ENCODE measurements at places on chromosomes 6 and 20.

DNA sequence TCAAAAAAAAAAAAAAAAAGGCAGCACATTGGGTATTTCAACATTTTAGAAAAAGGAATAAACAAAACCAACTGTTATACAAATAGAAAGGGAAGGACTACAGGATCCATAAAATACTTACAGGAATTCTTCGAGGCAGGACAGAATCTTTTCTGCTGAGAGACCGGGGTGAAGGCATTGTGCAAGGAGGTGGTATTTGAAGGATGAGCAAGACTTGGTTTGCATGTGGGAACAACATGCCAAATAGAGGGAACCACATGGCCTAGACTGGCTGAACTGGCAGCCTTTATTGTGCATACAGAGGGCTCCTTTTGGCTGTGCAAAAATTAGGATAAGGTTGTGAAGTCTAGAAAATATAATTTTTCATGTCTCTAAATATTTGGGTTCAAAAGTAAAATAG is 62.9 kb downstream of the SCAND1 start:
- no peak overlapping the region for H3K4me3 ChIP-seq
- H3K27me3 ChIP-seq = no peaks in the 10 kb centered on the region
- no peak overlapping the region for H3K27ac ChIP-seq
- H3K4me1 ChIP-seq = peaks cover 20% of the 10 kb centered on the region
- DNase-seq = no peak
- peaks cover 27% of the 10 kb centered on the region for H3K36me3 ChIP-seq

- no peak overlapping the region for H3K4me3 ChIP-seq
- H3K27me3 ChIP-seq = peaks cover 4% of the 10 kb centered on the region
- peaks cover 12% of the 10 kb centered on the region for H3K4me1 ChIP-seq
- no peak overlapping the region for H3K27ac ChIP-seq
- no peaks in the 10 kb centered on the region for H3K36me3 ChIP-seq
- DNase-seq = no peak
Observed at GRCh38 chr6:137637121-137637520, 142.9 kb upstream of the OLIG3 start.

- H3K27ac ChIP-seq = no peak overlapping the region
Observed at GRCh38 chr20:52473186-52473585, 281.6 kb upstream of the ZFP64 start.

DNA sequence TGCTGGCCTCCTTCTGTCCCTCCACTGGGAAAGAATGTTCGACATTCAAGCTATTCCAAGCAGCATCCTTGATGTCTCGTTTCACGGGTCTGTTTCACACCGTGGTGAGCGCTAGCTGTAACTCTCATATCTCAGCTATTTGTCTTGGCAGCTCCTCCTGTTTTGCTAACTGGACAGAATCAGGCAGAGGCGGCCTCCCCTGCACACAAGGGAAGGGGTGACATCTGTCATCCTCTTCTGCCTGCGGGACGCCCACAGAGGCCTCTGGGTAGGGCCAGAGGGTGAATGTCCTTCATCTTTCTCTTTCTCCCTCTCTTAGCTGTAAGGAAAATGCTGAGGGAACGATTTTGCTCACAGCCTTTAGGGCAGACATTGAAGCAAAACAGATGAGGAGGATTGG is 232.8 kb upstream of the GMDS start:
- peaks cover 6% of the 10 kb centered on the region for H3K27me3 ChIP-seq
- no peaks in the 10 kb centered on the region for H3K36me3 ChIP-seq
- no peak overlapping the region for H3K27ac ChIP-seq
- DNase-seq = no peak

DNA sequence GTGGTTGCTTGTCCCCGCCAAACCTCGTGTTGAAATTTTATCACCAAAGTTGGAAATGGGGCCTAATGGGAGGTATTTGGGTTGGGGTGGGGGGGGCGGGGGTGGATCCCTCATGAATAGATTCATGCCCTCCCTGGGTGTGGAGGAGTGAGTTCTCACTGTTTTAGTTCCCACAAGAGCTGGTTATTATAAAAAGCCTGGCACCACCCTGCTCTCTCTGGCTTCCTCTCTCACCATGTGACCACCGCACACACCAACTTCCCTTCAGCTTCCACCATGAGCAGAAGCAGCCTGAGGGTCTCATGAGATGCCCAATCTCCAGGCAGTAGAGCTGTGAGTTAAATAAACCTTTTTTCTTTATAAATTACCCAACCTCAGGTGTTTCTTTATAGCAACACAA is 111.3 kb downstream of the PRDM1 start:
- no peaks in the 10 kb centered on the region for H3K27me3 ChIP-seq
- H3K4me1 ChIP-seq = peaks cover 34% of the 10 kb centered on the region
- H3K27ac ChIP-seq = peak overlapping the region; percentile 63
- H3K36me3 ChIP-seq = peaks cover 34% of the 10 kb centered on the region
- DNase-seq = no peak

DNA sequence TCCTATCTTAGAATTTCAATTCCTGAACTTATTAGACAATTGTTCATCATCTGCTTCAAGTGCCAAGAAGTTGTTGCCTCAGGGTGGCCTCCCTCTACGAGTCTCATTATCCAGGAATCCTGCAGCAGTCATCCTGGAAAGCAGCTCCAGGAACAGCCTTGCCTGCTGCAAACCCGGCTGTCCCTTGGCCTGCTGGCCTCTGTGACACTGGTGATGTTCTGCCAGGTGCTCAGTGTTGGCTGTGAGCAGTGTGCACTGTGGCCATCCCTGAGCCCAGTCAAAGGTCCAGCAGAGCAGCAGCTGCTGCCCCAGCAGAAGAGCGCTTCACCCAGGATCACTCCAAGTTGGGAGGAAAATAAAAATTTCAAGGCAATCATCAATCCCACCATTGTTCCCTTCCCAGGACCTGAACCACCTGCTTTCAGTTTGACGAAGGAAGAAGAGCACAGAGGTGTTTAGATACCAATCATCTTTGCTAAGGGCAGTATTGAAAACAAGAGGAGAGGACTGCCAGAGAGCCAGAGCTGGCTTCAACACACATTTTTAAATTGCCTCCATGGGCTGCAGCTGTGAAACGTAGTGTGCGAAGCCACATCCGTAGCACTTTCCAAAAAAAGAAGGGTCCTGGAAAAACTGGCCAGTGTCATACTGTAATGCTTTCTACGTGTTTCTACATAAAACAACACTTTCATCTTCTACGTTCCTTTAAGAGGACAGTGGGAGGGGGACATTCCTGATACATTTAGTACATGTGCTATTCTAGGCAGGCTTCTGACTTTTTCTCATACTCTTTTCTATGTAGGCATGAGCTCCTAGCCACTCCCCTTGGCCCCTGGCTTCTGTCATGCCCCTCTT is 7.2 kb upstream of the FAM50B start:
- DNase-seq = no peak
- H3K4me1 ChIP-seq = peaks cover 11% of the 10 kb centered on the region
- no peak overlapping the region for H3K27ac ChIP-seq
- H3K27me3 ChIP-seq = peaks cover 1% of the 10 kb centered on the region
- H3K4me3 ChIP-seq = no peak overlapping the region
- H3K36me3 ChIP-seq = no peaks in the 10 kb centered on the region

GRCh38 chr20:24060851-24061590 is 72.4 kb upstream of the GGTLC1 start:
- no peaks in the 10 kb centered on the region for H3K4me1 ChIP-seq
- DNase-seq = no peak
- no peaks in the 10 kb centered on the region for H3K36me3 ChIP-seq
- no peak overlapping the region for H3K4me3 ChIP-seq
- no peak overlapping the region for H3K27ac ChIP-seq
- no peaks in the 10 kb centered on the region for H3K27me3 ChIP-seq

GRCh38 chr6:20644667-20645370 is 110.6 kb downstream of the CDKAL1 start:
- peaks cover 43% of the 10 kb centered on the region for H3K36me3 ChIP-seq
- DNase-seq = no peak
- H3K4me1 ChIP-seq = no peaks in the 10 kb centered on the region
- H3K4me3 ChIP-seq = no peak overlapping the region
- no peak overlapping the region for H3K27ac ChIP-seq

DNA sequence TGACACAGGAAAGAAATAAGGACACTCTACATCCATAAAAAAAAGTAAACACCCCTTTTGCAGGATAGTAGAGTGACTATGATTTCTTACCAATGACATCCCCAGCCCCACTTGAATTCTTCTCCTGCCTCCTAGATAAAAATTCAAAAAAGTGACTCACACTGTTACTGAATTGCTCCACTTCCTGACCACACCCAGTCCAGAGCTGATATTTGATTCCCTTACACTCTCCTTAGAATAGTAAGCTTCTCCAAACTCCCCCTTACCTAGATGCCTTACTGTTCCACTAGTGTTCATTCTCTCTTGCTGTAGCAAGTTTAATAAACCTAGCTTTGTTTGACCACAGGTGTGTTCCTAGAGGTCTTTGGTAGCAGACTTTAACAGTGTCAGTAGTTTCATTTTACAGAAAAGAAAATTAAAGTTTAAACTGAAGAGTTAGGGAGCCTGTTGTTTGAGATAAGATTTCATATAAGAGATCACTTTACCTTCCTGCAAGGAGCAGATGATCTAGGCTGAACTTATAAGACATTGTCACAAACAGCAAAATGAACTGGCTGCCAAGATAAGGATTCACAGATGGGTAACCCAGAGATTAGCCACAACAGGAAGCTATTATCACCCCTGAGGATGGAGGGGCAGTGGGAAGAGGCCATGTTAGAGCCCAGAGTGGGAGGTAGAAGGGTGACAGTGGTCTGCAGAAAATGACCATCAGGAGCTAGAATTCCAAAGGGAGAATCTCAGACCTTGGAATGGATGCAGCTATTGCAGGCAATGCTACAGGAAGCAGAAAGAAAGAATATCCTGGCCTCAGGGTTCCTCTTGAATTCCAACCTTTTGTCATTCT is 28.4 kb upstream of the BTN3A2 start:
- H3K4me3 ChIP-seq = no peak overlapping the region
- H3K27me3 ChIP-seq = peaks cover 40% of the 10 kb centered on the region
- H3K27ac ChIP-seq = no peak overlapping the region
- DNase-seq = no peak
- H3K4me1 ChIP-seq = peaks cover 24% of the 10 kb centered on the region
